Activated T-helper 1 cell treated with anti-CD3 and anti-CD28 coated beads, Interleukin-12 subunit alpha, Interleukin-12 subunit beta, Interleukin-2, Interleukin-4 antibody, amounts not matched to agents 30 ng/mL and 10 ng/mL and 1 ng/mL, durations not matched to agents 14 hours and 24 hours and 36 hours (primary cell): ENCODE measurements at places on chromosomes 5 and 9.

DNA sequence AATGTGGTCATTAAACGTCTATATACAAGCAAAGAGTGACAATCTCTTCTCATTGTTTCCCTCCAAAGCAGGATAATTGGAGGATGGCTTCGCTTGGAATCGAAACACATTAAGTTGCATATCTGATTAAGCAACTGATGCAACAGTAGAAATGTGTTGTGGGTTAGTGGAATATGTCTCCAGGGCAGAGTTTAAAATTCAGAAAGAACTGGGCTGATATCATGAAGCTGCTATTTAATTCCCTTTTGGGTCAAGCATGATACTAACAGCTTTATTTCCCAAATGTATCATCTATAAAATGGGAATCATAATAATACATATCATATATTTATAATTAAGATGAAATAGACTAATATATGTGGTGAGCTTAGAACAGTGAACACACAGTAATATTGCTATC lies 1763.0 kb upstream of the C9orf72 start:
- H3K27ac ChIP-seq = no peak overlapping the region
- DNase-seq = no peak
- H3K4me1 ChIP-seq = no peaks in the 10 kb centered on the region
- H3K4me3 ChIP-seq = no peak overlapping the region
- H3K27me3 ChIP-seq = no peaks in the 10 kb centered on the region

DNA sequence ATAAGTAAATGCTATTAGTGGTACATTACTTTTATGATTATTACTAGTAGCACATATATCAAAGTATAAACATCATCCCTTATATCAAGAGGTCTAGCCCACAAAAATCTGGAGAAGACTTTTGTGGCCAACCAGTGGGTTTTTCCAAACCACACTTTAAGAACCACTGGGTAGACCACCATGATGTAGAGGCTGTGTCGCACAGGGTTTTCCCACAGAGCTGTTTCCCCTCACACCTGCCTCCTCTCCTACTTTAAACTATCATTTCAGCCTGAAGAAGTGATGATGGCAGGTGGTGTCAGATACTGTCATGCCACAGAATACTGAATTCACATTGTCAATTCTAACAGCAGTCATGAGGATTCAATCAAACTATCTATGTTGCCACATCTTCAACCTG lies 109.2 kb downstream of the FBXW11 start:
- no peaks in the 10 kb centered on the region for H3K27me3 ChIP-seq
- peaks cover 39% of the 10 kb centered on the region for H3K36me3 ChIP-seq
- H3K4me3 ChIP-seq = no peak overlapping the region
- no peak overlapping the region for H3K27ac ChIP-seq
- H3K4me1 ChIP-seq = peaks cover 25% of the 10 kb centered on the region

DNA sequence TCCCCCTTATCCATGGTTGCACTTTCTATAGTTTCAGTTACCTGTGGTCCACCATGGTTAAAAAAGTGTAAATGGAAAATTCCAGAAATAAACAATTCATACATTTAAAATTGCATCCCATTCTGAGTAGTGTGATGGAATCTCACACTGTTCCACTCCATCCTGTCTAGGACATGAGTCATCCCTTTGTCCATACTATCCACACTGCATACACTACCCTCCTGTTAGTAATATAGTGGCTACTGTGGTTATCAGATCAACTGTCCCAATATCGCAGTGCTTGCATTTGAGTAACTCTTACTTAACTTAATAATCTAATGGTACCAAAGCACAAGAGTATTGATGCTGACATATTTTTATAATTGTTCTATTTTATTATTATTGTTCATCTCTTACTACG lies 100.7 kb downstream of the RAB3C start:
- H3K27me3 ChIP-seq = no peaks in the 10 kb centered on the region
- DNase-seq = no peak
- no peaks in the 10 kb centered on the region for H3K4me1 ChIP-seq
- no peak overlapping the region for H3K27ac ChIP-seq

DNA sequence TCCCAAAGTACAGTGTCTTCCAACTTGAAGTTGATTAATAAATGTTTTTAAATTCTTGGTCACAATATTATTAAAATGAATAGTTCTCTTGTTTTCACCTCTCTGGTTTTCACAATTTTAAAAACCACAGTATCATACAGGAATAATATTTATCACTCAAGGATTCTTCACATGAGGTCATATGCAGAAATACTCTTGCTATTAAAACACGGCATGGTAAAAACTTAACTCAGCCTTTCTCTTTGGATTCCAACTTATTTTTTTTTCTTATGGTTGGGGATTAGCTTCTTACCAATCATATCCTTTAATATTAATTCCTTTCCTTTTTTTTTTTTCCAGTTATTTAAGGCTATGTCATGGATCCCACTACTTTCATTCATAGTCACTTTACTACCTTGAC lies 289.4 kb downstream of the ADAMTS6 start:
- H3K4me3 ChIP-seq = no peak overlapping the region
- no peak overlapping the region for H3K27ac ChIP-seq
- H3K27me3 ChIP-seq = peaks cover 1% of the 10 kb centered on the region
- H3K36me3 ChIP-seq = no peaks in the 10 kb centered on the region

DNA sequence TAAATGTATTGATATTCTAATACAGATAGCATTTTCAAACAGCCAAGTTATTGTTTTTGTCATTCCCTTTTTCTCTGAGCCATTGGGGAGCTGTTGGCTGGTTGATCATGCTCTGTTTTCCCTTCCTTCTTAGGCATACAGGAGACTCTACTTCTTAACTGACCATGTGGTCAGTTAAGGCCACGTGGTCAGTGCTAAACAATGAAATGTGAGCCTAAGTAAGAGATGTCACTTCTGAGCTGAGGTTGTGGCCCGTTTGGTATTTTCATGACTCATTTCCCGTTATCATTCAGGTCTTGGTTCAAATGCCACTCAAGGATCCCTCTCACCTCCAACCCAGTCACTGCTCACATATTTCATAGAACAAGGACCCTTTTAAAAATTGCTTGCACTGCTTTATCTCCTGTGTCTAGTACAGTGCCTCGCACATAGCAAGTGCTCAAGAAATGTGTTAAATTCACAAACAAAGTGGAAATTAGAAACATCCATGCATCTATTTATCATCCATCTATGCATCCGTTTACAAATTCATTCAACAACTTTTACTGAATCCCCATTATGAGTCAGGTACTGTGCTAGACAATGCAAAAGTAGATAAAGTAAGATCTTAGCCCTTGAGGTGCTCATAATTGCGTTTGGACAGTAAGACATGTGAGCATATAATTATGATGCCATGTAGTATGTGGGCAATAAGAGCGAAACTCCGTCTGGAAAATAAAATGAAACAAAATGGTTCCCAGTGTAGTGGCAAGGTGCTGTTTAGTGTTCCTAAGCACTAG lies 50.7 kb downstream of the ARRDC3 start:
- H3K4me1 ChIP-seq = peaks cover 33% of the 10 kb centered on the region
- no peak for DNase-seq
- H3K4me3 ChIP-seq = no peak overlapping the region
